ENCODE measurements at places on chromosomes 7 and 10.

- no peak for DNase-seq
Observed at GRCh38 chr7:75723444-75723843, 15.3 kb downstream of the HIP1 start.

- DNase-seq = no peak
Observed at GRCh38 chr7:5442757-5443305, 19.2 kb upstream of the TNRC18 start.

DNA sequence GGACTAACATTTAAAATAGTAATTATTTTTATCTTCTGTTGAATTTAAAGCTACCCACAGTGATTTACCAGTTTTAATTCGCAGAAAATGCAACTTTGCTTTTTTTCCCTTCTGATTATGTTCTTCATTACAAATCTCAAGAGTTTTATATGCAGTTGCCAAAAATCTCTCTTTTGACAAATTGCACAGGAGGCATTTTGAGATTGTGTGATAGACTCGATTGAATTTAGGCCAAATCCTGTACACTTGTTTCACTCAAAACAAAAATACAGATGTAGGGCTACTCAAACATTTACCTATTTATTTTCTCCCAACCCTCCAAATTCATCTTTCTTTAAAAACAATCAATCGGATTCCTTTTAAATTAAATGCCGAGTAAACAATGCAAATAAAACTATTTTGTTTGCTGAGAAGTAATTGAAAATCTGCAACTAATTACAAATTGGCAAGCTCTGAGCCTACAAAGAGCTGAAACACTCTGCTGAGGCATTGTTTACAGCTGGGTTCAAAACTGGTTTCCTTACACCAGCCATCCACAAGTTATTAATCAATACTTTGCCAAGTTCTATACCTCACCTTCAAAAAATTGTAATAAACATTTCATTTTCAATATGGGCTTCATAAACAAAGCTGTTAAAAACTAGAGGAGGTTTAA lies 214.9 kb upstream of the TCF7L2 start:
- no peak for DNase-seq

DNA sequence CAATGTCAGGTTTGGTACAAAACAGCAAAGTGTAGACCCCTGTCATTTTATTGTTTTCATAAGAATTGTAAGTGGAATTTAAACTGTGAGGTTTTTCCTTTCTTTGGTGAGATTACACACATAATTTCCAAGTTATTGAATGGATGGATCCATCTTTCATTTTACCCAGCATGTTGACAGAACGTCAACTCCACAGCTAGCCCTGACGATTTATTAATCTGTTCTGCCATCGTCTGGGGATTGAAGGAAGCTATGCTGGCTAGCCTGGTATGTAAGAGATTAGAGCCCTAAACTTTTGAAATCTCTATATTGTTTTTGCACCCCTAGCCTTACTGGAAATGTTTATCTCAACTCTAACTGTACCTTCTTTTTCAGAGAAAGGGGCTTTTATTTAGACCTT lies 8.6 kb downstream of the WNT16 start:
- peak; percentile 26 for DNase-seq

Data from NCI-H460 (cell line).